ENCODE measurements at places on chromosomes 7 and 10.
A peak's percentile ranks its signal among the peaks of the same experiment; 100 is the strongest.

DNA sequence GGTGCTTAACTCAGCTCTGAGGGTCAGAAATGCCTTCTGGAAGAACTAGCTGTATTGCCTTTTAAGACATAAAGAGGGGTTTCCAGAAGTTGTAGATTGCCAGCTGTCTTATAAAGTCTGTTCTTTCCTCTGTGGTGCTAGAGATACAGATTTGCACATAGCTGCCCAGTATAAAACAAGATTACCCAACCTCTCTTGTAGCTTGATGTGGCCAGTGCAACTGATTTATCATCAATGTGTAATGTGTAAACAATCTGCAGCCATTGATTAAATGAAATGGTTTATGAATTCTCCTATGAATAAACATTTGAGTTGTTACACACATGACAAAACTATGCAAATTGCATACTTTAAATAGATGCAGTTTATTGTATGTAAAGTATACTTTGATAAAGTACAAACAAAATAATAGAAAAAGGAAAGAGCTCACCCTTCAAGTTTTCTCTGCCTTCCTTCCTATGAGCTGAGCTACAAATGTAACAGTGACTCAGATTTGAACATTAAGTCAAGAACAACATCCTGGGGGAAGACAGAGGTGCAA lies 195.2 kb downstream of the TMEM26 start:
- DNase-seq: no peak

DNA sequence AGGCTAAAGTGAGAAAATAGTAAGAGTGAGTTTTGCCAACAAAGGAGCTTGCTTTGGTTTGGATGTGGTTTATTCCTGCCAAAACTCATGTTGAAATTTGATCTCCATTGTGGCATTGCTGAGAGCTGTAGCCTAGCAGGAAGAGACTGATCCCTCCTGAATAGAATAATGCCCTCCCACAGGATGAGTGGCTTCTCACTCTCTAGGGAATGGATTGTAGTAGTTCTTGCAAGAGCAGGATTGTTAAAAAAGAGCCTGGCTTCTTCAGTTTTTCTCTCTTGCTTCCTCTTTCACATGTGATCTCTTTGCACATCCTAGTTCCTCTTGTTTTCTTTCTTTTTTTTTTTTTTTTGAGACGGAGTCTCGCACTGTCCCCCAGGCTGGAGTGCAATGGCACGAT lies 34.4 kb downstream of the ASAH2 start:
- peak; percentile 44 for DNase-seq

- DNase-seq: peak; percentile 2
These were observed at the start of gene VSTM2A for GRCh38 chr7:54541669-54542625. VSTM2A (plus strand) TSS chr7:54542375; CDS start chr7:54542731, 356 bp downstream.

DNA sequence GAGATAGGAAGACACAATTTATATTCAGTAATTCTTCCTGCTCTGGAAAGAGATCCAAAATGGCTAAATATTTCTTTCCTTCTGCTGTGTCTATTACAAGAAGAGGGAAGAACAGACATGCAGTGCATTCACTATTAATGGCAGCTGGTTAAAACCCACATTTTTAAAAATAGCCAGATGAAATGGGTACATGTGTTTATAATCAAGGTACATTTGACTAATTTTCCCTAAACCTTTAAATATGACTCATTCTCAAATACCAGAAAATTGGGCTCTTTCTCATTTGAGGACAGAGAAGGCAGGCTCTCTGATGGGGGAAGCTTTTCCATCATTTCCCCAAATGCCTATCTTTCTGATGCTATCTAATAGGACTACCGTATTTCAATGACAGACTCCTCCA lies 215.7 kb upstream of the HABP2 start:
- peak; percentile 35 for DNase-seq

GRCh38 chr7:74379938-74380337 lies 73.8 kb upstream of the GTF2IRD1 start:
- no peak for DNase-seq

DNA sequence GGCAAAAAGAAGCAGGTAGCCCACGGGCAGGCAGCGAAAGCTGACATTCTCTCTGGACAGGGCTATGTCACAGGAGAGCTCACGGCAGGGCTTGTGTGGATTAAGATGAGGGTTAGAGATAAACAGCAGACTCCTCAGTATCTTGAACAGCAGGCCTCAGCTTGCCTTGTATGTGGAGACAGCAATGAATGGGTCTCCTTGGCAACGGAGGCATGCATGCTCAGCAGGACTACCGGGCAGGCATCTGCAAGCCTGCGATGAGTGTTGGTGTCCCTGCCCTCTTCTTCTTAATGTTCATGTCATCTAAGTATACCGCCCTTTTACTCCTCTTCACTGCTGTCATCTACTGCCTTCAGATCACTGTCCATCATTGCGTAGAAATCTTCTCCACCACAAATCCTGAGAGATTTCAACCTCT lies 81.9 kb upstream of the C1GALT1 start:
- DNase-seq: peak; percentile 5

DNA sequence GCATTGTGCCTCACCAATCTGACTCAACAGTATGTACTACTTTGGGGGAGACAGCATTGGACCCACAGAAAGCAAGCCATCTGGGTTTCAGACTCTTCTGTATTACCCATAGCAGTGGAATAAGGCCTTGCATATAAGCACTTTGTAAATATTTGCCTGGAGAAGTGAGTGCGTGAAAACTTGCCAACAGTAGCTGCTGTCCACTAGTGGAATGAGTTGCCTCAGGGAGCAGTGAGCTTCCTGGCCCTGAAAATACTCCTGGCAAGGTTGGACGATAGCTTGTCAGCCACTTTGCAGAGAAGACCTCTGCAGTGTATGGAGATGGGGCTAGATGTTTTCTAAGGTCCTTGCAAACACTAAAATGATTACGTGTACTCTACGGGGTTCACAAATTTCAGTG lies 21.6 kb downstream of the GARS1 start:
- DNase-seq: no peak

GRCh38 chr7:113159746-113160339 lies 41.5 kb upstream of the SMIM30 start:
- peak; percentile 38 for DNase-seq

GRCh38 chr10:85599081-85599480 lies 767.5 kb downstream of the GRID1 start:
- DNase-seq: no peak

GRCh38 chr10:13617116-13617515 lies 30.4 kb downstream of the PRPF18 start:
- no peak for DNase-seq

- DNase-seq: no peak
These were observed 744 bp upstream of the DRGX start for GRCh38 chr10:49396666-49396999.

DNA sequence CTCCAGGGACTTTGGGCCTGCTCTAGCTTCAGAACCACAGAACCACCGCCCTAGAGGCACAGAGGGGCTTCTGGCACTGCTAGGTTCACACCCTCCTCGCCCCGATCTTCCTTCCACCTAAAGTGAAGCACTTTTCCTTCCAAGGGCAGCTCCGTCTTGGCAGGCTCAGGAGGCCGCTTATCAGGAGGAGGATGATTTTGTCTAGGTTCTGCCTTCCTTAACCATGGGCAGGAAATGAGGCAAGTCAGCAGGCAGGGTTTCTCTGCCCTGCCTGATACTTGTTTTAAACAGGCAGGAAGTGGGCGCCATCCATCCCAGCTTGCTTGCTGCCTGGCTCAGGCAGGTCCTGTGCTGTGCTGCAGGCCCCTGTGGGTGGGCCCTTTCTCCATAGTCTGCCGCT lies 8.3 kb upstream of the ATP6V0E2 start:
- no peak for DNase-seq

GRCh38 chr7:18573410-18574234 lies 78.1 kb downstream of the HDAC9 start:
- DNase-seq: no peak

- DNase-seq: peak; percentile 94
These were observed 31.5 kb upstream of the SMNDC1 start for GRCh38 chr10:110336111-110336721.

DNA sequence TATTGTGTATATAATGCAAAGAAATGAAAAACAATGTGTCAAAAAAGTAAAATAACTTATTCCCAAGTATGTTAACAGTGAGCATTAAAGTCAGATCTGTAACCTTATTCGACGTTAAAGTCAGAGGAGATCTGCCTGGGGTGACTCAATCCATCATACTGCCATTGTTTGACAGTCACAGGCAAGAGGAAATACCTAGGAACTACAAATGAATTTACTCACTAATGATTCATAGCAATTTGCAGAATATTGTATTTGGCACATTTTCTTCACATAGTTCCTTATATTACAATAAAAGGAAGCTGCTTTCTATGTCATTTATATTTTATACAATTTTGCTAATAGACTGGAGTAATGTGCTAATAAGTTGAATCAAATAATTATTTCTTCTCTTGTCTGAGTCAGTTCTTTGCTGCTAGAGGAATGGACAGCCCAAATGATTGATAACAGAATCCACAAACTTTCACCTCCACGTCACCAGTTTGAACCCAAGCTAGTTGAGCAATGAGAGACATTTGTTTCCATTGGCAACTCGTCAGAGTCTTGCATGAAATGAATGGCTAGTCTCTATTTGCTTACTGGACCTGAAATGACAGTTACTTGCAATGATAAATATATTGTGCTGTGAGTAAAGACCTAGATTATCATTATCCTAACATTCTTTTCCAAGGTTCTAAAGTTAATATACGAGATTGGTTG lies 48.5 kb upstream of the TMEM106B start:
- DNase-seq: no peak

DNA sequence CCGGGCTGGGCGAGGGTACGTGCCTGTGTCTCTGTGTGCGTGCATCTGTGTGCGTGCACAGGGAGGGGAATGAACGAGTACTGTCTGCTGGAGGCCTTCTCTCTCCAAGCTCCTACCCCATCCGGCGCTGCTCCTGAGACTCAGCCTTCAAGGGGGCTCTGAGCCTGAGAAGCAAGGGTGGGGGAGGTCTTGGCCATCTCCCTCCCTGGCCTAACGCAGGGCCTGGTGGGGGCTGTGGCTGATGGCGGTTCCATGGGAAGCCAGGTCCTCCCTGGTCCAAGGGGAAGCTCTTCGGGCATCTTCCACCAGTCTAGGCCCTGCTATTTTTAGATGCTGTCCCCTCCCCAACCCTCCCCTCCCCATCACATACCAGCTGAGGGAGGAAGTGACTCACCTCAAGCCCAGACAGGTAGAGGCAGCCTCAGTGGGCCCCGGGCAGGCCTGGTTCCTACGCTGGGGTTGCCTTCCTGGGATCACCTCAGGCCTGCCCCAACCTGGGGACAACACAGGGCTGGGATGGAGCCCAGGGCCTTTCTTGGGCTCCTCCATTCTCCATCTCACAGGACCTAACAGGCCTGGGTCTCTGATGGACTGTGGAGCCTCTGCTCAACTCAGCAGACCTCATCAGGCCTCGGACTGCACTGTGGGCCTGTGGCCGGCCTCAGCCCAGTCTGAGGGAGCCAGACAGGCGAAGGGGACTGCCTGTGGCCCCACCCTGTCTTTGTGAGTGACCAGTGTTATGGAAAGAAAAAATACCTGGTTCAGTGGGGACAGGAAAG lies 32.2 kb downstream of the DNAJB12 start:
- DNase-seq: peak; percentile 86

DNA sequence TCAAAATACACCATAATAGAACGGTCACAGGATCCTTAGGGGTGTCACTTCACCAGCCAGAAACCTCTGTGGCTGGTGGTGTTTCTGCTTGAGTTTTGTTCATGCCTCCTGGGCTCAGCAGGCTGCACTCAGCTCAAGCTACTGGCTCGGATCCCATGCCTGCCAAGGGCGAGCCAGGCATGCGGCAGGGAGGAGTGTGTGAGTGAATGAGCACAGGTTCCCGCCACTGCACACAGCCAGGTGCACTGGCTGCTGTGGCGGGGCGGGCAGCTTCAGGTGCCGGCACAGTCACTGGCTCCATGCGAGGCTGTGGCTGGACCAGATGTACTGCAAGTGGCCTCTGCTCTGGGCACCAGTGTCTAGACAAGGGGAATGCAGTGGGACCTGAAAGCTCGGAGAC lies 29.5 kb downstream of the CLDN12 start:
- no peak for DNase-seq

DNA sequence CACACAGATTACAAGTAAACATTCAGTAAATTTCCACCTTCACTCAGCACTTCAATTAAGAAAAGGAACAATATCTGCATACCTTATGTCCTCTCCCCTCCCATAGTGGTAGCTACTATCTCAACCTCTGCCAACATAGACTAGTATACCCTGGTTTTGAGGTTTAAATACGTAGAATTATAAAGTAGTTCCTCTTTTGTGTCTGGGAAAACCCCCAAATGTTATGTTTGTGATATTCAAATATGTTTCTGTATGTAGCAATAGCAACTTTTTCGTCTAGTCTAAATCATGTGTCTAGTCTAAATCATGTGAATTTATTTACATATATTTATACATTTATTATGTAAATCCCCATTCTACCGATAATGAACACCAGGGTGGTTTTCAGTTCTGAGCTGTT lies 13.2 kb upstream of the CAMK2B start:
- no peak for DNase-seq

GRCh38 chr10:31618541-31619291 lies 299.7 kb downstream of the ZEB1 start:
- peak; percentile 99 for DNase-seq

GRCh38 chr10:104234934-104235333 lies 2.8 kb upstream of the CFAP43 start:
- DNase-seq: no peak

GRCh38 chr7:150400788-150401423 lies 21.8 kb downstream of the ZNF775 start:
- DNase-seq: no peak

DNA sequence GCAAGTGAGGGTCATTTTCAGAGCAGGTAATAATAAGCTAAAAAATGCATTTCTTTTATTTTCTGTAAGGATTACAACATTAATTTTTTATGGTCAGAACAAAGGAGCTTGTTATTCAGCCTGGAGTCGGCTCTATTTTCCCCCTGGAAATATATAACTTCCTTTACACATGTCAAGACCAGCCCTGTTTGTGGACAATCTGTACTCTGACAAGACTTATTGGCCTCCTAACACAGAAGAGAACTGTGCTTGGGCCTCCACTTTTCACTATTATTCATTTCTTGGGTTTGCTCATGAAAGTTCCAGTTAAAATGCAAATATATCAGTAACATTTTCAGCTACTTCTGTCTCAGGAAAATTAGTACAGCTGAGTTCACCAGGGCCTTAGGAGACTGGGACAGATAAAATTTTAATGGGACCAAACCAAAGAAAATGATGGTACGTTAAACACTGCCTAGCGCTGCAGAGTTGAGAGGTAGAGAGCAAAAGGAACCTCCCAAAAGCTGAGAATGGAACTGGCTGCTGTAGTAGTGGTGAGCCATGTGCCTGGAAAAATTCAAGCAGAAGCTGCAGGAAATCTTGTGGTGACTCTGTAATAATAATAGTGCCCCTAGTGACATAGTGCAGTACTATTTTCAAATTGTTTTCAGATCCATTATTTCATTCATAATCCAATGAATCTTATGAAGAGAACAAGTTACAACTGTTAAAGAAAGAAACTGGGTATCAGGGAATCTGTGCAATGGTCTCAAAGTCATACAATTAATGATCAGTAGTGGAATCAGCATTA lies 227.2 kb upstream of the KIAA1217 start:
- no peak for DNase-seq

GRCh38 chr7:44776211-44776610 lies 20.3 kb upstream of the PPIA start:
- no peak for DNase-seq

- DNase-seq: peak; percentile 65
These were observed 41.7 kb downstream of the VCL start for GRCh38 chr10:74039561-74040145.

GRCh38 chr7:149209518-149210269 lies 14.3 kb downstream of the ZNF282 start:
- DNase-seq: peak; percentile 77

All from RPMI7951 (cell line).